NCI-H2171 (cell line): ENCODE measurements at places on chromosomes 13 and 19.

- DNase-seq: no peak
These were observed 70.5 kb downstream of the IRS2 start for GRCh38 chr13:109715902-109716301.

DNA sequence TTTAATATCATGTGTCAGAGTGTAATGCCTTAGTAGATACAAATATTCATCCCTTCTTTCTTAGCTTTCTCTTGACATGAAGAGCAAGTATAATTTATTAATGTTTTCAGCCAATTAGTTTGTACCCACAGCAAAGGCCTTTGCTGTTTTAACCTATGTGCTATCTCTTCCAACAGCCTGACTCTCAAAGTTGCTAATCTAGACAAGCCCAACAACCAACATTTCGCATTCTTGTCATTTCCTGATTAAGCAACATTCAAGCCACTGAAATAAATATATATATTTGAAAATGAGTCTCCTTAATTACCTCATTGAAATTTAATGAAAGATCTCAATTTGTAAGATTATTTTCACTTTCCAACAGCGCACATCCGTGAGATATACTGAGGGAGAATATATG, 18.5 kb downstream of the EPSTI1 start:
- no peak for DNase-seq

DNA sequence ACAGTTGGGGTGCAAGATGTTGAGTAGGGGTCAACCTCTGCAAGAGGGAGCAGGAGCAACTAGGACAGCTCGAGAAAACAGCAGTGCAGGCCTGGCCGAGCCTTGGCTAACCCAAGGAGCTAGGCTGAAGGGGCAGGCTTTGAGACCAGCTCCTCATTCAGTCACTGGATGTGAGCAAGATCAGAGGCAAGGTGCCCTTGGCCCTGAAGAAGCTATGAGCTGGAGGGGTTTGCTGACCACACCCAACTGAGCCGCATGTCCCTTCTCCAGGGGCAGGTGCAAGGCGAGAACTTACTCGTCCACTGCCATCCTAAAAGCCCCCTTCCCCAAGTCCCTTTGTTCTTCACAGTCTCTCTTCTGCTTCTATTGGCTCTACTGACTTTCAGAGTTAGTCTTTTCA, 126.1 kb upstream of the UBL3 start:
- DNase-seq: no peak

GRCh38 chr19:3963458-3964255, 7.2 kb downstream of the DAPK3 start:
- DNase-seq: no peak

GRCh38 chr13:37615276-37615675, 16.7 kb upstream of the POSTN start:
- no peak for DNase-seq

DNA sequence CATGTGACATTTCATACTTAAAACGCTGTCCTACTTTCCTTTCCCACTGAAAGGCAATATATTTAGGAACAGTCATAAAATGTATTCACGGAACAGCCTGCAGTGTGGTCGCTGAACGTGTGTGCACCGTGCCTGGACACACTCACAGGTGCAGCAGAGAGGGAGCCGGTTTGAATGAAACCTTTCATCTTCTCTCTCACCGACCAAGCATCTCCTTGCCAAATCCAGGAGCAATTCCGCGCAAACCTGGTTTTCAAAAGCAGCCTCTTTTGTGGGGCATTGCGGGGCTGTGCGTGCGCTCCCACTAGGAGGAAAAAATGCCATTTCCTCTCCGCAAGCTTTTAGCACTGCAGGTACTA, 1.0 kb downstream of the DCLK1 start:
- no peak for DNase-seq

DNA sequence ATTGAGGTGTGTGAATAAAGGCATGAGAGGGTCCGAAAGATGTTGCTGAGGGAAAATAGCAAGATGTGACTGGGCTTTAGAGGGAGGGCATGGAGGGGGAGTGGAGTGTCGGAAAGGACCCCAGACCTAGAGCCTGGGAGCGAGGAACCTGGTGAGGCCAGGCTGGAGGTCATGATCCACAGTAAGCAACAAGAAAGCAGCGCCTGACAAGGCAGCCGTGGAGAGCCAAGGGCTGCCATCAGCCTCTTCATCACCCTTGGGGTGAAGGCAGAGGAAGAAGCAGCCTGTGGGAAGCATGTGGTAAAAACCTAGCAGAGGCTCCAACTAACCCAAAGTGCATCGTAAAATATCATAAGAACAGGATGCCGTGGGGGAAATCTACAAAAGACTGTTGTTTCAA, 162.8 kb upstream of the SOX1 start:
- DNase-seq: no peak

- no peak for DNase-seq
These were observed 391.3 kb downstream of the FOXO1 start for GRCh38 chr13:40275155-40275554.
